AML-193 (cell line): ENCODE measurements at places on chromosomes 4 and X.
A peak's percentile ranks its signal among the peaks of the same experiment; 100 is the strongest.

DNA sequence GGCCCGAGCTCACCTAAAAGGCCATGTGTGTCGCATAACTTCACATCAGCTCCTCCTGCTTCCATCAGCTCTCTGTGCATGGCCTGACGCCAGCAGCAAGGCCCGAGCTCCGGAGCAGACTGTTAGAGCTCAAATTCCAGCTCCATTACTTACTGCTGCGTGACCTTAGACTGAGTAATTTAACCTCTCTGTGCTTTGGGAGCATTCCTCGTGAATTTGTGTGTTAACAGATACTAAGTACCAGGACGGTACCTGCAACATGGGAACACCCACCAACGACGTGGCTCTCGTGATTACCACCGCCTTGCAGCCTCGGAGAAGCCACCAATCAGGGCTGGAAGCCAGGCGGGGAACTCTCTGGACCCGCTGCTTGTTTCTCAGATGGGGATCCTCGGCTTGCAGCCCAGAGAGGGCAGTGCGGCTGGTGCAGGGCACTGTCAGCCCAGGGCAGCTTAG is 12.9 kb downstream of the LETM1 start:
- no peak for DNase-seq

DNA sequence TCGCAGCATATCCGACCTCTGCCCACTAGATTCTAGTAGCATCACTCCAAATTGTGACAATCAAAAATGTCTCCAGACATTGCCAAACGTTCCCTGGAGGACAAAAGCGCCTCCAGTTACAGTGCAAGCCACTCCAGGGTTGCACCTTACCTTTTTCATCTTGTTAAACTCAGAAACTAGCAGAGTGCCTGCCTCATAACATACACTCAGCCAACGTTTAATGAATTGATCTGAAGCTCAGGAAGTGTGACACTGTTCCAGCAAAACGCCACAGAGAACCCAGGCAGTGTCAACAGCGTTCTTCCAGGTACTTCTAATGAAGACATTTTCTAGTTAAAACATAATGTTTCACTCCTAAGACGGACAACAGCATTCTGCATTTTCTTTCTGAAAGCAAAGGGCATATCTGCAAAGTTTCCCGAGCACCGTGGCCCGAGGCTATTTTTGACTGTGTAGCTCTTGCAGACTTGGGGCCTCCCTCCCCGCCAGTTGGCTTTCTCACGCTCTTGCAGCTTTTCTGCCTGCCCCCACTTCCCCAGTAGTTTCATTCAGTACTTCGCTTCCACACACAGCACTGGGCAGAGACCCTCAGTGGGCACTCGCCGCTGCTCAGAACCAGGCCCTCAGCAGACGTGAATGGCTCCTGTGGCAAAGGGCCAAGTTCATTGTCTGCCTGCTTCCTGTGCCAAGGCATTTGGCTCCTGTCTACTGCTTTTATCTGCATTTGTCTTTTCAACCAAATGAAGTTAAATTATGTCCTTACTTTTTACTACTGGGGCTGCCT is 133.4 kb upstream of the TTC29 start:
- no peak for DNase-seq

GRCh38 chrX:20477836-20478524 is 211.3 kb upstream of the RPS6KA3 start:
- no peak for DNase-seq

GRCh38 chr4:54230484-54231418 is 1.7 kb downstream of the PDGFRA start:
- no peak for DNase-seq

- no peak for DNase-seq
Observed at GRCh38 chr4:100722866-100723459, 205.1 kb upstream of the EMCN start.

DNA sequence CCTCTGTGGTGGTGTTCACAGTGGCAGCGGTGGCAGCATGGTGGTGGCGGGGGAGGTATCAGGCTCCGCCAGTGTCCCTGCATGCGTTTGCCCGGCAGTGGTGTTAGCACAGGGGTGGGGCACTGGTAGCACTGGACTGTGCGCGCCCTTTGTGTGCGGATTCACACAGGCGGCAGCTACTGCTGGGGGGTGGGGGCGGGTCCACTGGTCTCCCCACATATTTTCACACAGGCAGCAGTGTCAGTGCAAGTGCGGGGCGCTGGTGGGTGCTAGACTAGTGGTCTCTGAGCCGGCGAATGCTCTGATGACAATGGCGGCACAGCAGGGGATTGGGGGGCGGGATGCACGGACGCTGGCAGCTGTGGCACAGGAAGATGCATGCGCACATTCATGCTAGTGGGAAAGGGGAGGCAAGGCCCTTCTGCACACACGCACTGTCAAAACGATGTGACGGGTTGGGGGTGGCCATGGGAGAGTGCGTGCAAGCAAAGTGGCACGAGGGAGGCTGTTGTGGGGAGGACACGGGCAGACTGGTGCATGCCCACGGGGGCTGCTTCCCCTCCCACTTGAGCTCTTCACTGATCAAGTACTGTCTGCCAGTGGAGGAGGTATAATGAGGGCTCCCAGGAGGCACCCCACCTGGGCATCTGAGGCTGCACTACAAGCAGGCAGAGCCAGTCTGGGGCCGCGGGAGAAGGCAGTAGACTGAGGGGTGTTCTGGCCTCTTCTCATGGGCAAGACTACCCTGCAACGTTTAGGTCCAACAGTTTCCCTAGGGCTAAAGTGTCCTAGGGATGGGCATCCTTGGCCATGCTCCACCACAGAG is 53.0 kb downstream of the POF1B start:
- no peak for DNase-seq

DNA sequence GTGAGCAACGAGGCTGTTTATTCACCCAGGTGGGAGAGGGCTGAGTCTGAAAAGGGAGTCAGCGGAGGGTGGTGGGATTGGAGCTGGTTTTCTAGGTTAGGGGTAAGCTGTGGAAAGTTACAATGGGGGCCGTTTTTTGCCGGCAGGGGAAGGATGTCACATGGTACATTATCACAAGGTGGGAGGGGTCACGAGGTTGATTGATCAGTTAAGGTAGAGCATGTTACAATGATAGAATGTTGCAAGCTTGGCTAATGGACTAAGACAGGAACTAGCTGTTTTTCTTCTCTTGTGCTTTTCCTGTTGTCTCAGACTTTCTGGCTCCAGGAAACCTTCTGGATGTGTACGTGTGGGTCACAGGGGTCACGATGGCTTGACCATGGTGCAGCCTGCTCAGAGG is 536.3 kb upstream of the HTR2C start:
- DNase-seq = no peak

GRCh38 chr4:6402566-6403399 is 69.6 kb downstream of the PPP2R2C start:
- DNase-seq = no peak

- DNase-seq = no peak
Observed at GRCh38 chrX:152932598-152933175, 34.8 kb downstream of the ZNF185 start.

DNA sequence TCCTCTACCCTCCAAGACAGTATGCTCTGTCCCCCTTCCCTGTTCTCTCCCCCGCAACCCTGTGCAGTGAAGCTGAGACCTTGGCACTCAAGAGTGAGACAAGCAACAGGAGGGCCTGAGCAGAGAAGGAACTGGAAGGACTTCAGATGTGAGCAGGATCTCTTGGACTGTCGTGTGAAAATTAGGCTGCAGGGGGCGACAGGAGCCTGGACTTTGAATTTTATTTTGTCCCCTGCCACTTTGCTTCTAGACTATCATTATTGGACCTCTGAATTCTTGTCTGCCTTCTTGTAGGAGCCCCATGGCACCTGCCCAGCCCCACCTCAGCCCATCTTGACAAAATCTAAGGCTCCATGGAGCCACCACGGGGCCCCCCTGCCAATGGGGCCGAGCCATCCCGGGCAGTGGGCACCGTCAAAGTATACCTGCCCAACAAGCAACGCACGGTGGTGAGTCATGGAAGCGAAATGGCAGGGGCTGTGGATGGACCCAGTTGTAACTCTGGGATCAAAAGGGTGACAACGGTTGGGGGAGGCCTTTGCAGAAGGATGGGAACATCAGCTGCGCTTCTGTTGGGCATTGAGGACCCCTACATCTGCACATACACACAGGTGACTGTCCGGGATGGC is 1.7 kb downstream of the ARAF start:
- DNase-seq = peak; percentile 17

GRCh38 chr4:77010841-77011354 is 61.3 kb downstream of the SEPTIN11 start:
- no peak for DNase-seq

DNA sequence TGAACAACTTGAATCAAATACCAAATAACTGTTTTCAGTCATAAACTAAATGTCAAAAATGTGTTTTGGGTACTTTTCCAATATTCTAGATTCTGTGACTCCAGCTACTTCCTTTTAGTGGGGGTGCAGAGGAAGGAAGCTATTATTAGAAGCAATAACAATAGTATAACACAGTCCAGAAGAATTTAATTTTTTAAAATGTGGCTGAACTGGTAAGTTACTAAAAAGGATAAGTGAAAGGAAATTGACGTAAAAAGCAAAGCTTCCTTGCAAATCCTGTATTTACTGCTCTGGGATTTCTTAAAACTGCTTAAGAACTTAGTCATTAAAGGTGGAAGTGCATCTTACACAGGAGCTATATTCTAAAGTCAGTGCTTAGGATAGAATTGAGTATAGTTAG is 53.2 kb downstream of the MOSPD2 start:
- DNase-seq = no peak

DNA sequence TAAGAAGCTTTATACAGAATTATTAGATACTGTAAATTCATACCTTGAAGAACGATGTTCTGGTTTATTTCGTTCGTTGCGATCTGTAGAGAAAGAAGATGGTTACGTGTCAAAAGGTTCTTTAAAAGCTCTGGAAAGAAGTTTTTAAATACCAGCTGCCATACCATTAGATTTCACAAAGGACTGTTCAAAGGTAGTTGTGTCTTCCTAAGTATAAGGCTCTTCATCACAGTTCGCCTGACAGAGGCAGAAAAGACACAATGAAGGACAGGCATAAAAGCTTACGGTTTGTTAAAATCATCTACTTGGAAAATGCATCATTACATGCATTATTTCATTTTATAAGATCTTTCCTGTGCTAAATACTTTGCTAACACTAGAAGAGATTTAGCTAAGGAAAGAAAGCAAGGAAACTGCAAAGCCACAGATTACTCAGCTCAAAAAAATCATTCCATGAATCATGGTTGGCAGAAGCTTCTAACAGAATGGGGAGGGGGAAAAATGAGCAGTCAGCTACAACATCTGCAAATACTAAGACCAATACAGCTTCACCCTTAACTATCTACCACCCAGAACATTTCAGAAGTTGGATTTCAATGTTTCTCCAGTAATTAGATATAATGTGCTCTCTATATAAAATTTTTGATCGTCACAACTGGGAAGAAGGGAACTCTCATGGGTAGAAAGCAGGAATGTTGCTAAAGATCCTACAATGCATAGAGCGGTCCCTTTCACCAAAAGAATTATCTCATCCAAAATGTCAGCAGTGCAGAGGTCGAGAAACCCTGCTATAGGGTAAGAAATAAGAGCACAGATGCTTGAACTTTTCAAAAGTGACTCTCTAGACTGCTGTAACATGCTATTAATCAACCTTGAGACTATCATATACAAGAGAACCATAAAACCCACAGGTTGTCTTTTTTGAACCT is 50.7 kb upstream of the PRSS48 start:
- no peak for DNase-seq

- DNase-seq = no peak
Observed at GRCh38 chr4:39655876-39656275, 17.2 kb upstream of the SMIM14 start.

DNA sequence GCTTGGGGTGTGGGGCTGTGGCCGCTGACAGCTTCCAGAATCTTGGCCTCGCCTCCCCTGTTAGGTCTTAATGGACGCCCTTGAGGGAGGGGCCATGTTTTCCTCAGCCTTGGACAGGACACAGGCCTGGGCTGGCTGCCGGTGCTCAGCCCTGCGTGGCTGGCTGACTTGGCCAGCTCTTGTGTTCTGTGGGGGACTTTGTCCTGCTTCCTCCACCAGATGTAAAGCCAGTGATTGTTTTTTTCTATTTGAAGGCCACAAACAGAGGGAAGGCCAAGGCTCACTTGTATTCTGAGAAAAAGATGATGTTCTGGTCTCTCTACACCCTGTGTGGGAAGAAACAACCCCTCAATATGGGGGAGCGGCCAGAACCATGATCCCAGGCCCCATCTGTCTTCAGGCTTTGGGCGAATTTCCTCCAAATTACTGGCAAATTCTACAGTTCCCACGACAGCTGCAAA is 71.3 kb downstream of the HTRA3 start:
- no peak for DNase-seq

GRCh38 chr4:47410271-47410670 is 53.2 kb downstream of the COMMD8 start:
- no peak for DNase-seq

DNA sequence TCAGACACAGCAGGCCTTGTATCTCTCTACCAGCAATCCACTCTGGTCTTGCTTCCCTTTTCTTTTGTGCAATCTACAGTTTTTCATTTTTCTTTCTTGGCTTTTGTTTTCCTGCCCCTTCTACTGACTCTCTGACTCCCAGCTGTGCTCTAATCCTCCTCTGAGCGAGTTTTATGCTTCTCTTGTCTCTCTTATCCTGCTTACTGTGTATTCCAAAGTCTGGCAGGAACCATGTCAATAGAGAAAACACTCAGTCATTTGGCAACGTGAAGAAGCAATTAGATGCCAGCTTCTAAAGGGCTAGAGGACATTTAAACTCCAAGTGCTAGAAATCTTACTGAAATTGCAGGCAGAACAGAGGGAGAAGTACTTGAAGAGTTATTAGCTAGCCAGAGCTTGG is 984.6 kb upstream of the TENM3 start:
- DNase-seq = no peak

- no peak for DNase-seq
Observed at GRCh38 chrX:54064564-54064963, 20.3 kb upstream of the PHF8 start.

GRCh38 chr4:95255396-95256107 is 293.2 kb downstream of the UNC5C start:
- no peak for DNase-seq

DNA sequence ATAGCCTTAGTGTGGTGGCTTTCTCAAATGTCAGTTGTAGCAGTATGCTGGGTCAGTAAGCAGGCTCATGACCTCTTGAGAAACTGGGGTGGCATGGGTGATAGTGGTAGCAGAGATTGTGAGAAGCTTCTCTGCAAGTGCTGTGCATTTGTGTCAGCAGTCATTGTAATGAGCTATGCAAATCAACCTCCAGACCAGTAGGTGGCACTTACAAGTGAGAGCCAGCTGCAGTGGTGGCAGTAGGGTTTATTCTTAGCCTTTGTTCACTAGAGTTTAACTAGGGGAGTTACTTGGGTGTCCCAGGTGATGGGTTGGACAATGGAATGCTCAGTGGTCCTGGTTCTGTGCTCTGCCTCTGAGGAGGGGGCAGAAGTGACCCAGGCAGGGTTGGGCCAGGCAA is 818.7 kb downstream of the PCDH7 start:
- no peak for DNase-seq

- no peak for DNase-seq
Observed at GRCh38 chr4:10298681-10299080, 158.5 kb downstream of the ZNF518B start.

- no peak for DNase-seq
Observed at GRCh38 chr4:3221184-3221494, 27.8 kb upstream of the MSANTD1 start.

DNA sequence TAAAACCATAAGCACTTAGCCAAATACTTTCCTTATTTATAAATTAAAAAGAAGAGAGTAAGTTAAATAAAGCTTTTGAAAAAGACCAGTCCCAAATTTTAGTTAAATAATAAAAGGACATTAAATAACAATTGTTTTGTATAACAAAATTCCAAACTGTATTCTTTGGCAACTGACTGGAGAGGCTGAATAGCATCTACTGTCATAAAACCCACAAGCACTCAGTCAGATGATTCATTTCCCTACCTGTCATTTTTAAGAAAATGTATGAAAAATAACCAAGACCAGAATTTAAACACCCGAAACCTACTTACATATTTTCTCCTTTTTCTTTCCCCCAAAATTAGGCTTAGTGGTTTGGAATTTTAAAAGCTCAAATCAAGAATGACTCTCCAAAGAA is 32.5 kb upstream of the SMIM10L2A start:
- DNase-seq = no peak
